Sigmoid colon (tissue), 7 donors: ENCODE measurements at places on chromosomes 4 and X. TPM values are rescaled to one million over a fixed set of nuclear protein-coding genes. Genes with fewer than 3 reads are reported as not detected.

- no peaks in the 10 kb centered on the region for H3K4me1 ChIP-seq
- no peak overlapping the region for H3K4me3 ChIP-seq
- H3K27ac ChIP-seq: no peak overlapping the region
- no peaks in the 10 kb centered on the region for H3K36me3 ChIP-seq
- no peak for DNase-seq
Measured at GRCh38 chr4:42519803-42520417, 122.6 kb downstream of the SHISA3 start.

DNA sequence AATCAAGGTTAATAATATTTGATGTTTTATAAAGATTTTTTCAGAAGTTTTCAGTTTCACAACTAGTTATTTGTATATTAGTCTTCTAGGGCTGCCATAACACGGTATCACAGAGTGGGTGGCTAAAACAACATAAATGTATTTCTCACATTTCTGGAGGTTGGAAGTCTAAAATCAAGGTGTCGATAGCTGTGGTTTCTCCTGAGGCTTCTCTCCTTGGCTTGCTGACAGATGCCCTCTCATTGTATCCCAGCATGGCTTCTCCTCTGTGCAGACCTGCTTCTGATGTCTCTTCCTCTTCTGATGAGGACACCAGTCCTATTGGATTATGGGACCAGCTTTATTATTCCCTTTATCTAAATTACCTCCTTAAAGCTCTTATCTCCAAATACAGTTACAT, 1456.6 kb downstream of the STIM2 start:
- H3K4me3 ChIP-seq: no peak overlapping the region
- no peaks in the 10 kb centered on the region for H3K27me3 ChIP-seq
- DNase-seq: no peak

GRCh38 chrX:130108647-130109428, 1.5 kb downstream of the ELF4 start:
- peak overlapping the region; percentile 87 for H3K27ac ChIP-seq
- peaks cover 4% of the 10 kb centered on the region for H3K4me1 ChIP-seq
- H3K36me3 ChIP-seq: no peaks in the 10 kb centered on the region
- no peak for DNase-seq
- no peaks in the 10 kb centered on the region for H3K27me3 ChIP-seq

DNA sequence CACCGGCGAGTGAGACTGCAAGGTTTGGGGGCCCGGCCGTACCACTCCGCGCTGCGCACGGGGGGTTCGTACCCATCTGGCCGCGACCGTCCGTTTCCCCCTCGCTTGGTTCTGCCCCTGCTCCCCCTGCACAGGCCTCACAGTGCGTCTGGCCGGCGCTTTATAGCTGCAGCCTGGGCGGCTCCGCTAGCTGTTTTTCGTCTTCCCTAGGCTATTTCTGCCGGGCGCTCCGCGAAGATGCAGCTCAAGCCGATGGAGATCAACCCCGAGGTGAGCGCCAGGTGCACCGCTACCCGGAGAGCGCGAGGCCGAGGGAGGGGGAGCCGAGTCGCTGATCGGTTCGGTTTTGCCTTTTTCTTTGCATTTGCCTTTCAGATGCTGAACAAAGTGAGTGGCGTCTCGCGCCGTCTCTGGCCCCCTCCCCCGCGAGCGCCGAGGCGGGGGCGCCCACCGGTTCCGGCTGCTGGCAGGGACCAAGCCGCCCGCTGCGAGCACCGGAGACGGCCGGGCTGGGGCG, at the start of gene UCHL1:
TSS of gene UCHL1 (plus strand) at position 189 of the 517 bp plus-strand sequence. CDS start at position 238, 49 bp downstream.
- peak; percentile 66 for DNase-seq
- peak within 1 kb of the TSS; percentile 43 for H3K4me3 ChIP-seq
- no peak within 1 kb of the TSS for H3K27ac ChIP-seq
- H3K36me3 ChIP-seq: no peaks in the 10 kb centered on the region
- H3K27me3 ChIP-seq: peaks cover 7% of the 10 kb centered on the region

GRCh38 chrX:94977986-94978385, 1304.0 kb downstream of the FAM133A start:
- no peak for DNase-seq
- H3K4me3 ChIP-seq: no peak overlapping the region
- H3K27me3 ChIP-seq: no peaks in the 10 kb centered on the region
- H3K4me1 ChIP-seq: no peaks in the 10 kb centered on the region
- no peaks in the 10 kb centered on the region for H3K36me3 ChIP-seq
- no peak overlapping the region for H3K27ac ChIP-seq

- H3K4me3 ChIP-seq: no peak overlapping the region
- no peaks in the 10 kb centered on the region for H3K4me1 ChIP-seq
- no peaks in the 10 kb centered on the region for H3K27me3 ChIP-seq
Measured at GRCh38 chr4:42865572-42866189, 26.8 kb upstream of the GRXCR1 start.

DNA sequence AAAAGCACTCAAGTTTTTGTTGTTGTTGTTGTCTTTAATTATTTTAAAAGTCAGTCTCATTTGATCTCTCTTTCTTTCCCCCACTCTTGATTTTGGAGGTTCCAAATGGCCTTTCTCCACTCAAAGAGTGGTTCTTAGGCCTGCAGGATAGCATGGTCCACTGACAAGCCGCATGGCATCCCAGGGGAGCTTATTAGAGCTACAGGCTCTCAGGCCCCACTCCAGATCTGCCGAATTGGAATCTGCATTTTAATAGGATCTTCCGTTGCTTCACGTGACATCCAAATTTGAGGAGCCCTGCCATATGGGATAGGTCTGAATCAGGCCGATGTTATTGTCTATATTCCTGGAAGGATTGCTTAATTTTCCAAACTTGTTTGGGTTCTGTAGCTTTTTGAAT, 72.1 kb downstream of the CPE start:
- H3K27ac ChIP-seq: no peak overlapping the region
- no peak for DNase-seq
- no peaks in the 10 kb centered on the region for H3K4me1 ChIP-seq
- H3K27me3 ChIP-seq: no peaks in the 10 kb centered on the region
- H3K4me3 ChIP-seq: no peak overlapping the region

DNA sequence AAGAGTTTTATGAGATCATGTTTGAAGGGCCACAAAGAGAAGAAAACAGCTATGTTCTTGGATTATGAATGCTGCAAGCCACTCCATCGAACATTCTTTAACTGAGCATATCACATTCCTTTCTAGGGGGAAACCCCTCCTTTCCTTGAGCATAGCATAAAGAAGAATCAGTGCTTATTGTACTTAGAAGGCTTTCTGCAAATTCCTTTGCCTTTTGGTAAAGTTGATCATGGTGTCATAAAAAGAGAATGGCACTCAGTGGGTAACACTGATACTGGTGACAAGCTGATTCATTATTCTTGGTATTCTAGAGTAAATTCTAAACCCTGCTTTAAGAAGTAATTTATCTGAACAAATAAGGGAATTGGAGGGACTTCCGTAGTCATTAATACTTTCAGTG, 88.5 kb upstream of the GPR34 start:
- no peaks in the 10 kb centered on the region for H3K27me3 ChIP-seq
- peak overlapping the region; percentile 22 for H3K27ac ChIP-seq
- no peaks in the 10 kb centered on the region for H3K36me3 ChIP-seq
- DNase-seq: no peak

- no peak overlapping the region for H3K27ac ChIP-seq
- H3K4me1 ChIP-seq: no peaks in the 10 kb centered on the region
- peak; percentile 79 for DNase-seq
- H3K27me3 ChIP-seq: no peaks in the 10 kb centered on the region
Measured at GRCh38 chr4:1628892-1629698, 55.0 kb downstream of the FAM53A start.

GRCh38 chrX:102995316-102995715, 58.2 kb downstream of the RAB40AL start:
- H3K27ac ChIP-seq: no peak overlapping the region
- H3K27me3 ChIP-seq: no peaks in the 10 kb centered on the region
- H3K4me1 ChIP-seq: no peaks in the 10 kb centered on the region
- no peak for DNase-seq
- no peaks in the 10 kb centered on the region for H3K36me3 ChIP-seq

DNA sequence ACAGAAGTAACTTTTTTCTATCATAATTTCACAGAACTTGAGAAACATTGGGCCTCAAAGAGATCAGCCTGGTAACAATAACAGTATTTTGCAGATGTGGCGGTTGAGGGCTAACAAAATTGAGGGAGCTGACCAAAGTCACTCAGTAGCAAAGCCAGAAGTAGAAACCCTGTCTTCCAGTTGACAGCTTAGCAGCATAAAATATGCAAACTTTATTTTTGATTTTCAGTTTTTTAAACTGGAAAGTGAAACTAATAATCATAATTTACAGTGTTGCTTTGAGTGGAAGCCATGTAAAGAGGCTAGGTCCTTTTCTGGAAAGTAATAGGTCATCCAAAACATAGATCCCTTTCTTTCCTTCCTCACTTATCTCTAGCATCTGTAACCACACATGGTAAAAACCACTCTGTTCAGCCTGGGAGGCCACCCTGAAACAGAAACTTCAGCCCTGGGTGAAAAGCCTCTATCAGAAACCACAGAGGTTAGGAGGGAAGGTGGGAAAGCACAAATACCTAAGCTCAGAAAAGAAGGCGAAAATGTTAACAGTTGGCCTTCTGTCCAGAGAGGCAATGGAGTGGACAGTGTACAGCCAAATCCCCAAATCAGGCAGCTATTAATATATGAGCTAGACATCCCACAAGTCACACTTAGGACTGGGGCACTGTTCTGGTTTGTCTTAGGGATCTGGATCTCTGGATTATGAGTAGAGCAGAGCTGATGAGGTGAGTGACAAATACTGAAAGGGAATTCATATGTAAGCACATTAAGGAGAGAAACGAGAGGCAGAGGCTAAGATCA, 61.1 kb upstream of the ARSJ start:
- H3K27me3 ChIP-seq: no peaks in the 10 kb centered on the region
- no peaks in the 10 kb centered on the region for H3K36me3 ChIP-seq
- no peak overlapping the region for H3K4me3 ChIP-seq
- H3K27ac ChIP-seq: no peak overlapping the region
- DNase-seq: no peak

DNA sequence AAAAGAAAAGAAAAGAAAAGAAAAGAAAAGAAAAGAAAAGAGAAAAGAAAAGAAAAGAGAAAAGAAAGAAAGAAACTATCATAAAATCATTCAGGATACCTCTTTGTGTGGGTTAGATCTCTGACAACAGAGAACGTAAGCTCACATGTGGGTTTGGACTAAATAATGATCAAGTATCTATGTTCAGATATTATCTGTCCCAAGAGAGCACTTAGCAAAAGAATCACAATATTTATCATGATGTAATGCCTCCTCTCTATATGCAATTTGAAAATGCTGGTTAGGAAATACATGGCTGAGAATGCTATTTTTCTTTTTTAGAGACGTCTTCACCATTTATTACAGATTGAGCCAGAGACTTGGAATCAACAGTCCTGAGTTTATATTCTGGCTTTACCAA, 191.3 kb downstream of the KCNIP4 start:
- no peak overlapping the region for H3K4me3 ChIP-seq
- H3K36me3 ChIP-seq: no peaks in the 10 kb centered on the region
- H3K27me3 ChIP-seq: no peaks in the 10 kb centered on the region
- peaks cover 11% of the 10 kb centered on the region for H3K4me1 ChIP-seq
- DNase-seq: no peak
- no peak overlapping the region for H3K27ac ChIP-seq

DNA sequence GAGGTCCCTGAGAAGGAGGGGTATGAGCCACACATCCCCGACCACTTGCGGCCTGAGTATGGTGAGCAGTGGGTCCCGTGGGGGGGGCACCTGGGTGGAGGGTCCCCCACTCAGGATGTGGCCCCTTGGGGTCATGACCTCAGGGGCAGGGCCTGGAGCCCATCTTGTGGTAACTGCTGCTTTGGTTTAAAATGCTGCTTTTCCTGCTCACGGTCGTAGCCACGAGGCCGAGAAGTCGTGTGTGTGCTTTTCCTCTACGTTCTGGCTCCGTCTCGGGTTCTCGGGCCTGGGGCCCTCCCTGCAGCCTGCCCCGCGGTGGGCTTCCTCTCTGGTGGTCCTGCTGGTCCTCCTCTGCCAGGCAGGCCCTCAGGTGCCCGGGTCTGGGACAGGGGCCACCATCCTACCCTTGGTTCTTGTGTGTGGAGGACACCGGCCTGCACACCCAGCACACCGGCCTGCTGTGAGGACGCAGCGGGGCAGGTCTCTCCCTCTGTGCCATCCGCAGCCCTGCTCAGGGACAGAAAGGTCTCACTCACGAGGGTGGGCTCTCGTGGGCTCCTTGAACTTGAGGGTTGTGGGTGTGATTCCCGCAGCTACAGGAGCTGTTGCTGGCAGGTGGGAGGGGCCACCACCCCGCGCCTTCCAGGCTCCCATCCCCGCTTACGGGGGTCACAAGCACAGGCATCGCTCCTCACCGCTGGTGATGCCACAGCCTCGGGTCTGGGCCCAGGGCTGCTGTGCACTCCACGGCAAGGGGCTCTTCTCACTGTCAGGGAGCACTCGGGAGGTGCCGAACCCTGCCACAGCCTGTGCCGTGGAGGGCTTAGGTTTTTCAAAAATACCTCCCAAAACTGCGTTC, 19.6 kb downstream of the UVSSA start:
- no peaks in the 10 kb centered on the region for H3K4me1 ChIP-seq
- peak; percentile 45 for DNase-seq
- H3K27ac ChIP-seq: no peak overlapping the region
- peaks cover 42% of the 10 kb centered on the region for H3K36me3 ChIP-seq
- H3K27me3 ChIP-seq: no peaks in the 10 kb centered on the region

DNA sequence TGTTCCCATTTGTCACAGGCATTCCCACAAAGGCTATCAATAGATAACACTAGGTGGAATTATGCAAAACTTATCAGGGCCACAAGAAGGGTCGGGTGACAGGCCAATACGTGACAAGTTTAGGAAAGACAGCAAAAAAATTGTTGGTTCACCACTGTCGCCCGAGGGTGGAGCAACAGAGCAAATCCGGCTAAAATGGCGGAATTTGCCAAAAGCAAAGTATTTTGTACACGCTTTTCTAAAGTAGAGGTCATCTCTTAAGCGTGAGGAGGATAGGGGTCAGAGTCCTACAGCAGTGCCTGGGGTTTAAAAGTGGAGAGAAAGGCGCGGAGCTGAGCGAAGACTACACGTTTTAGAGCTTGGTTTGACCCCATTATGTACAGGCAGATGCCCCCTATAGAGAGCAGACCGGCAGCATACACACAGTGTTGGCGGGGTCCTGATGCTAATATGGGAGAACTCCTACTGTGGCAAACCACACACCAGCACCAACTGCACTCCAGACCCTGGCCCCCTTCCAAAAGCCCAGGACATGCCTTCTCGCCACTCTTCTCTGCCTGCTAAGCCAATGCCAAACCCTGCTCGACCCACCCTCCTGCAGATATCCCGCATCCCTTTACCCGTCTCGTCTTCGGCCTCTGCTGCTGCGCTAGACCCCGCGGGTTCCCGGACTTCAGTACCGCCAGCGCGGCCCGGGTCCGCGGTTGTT, 733 bp downstream of the CCNA2 start:
- peak; percentile 67 for DNase-seq
- H3K36me3 ChIP-seq: no peaks in the 10 kb centered on the region
- peaks cover 11% of the 10 kb centered on the region for H3K4me1 ChIP-seq
- H3K27me3 ChIP-seq: no peaks in the 10 kb centered on the region

KCTD8 gene
- total RNA-seq: 1.7 TPM

STK32B gene
- 1.8 TPM for total RNA-seq

XKRX gene
- total RNA-seq: 1.2 TPM

FAM53A gene
- total RNA-seq: 1.4 TPM

UNC5C gene
- 1.1 TPM for total RNA-seq

MAGED4 gene
- total RNA-seq: 11.4 TPM

CT45A6 gene
- not detected for total RNA-seq

TASL gene
- total RNA-seq: 1.1 TPM

TLR2 gene
- 25.0 TPM for total RNA-seq

RIPPLY1 gene
- total RNA-seq: not detected

ANOS1 gene
- total RNA-seq: 1.1 TPM

PABPC1L2A gene
- total RNA-seq: not detected

MAGEC2 gene
- total RNA-seq: not detected

FMR1NB gene
- not detected for total RNA-seq

SLC35A2 gene
- 5.6 TPM for total RNA-seq

SMIM31 gene
- total RNA-seq: not detected
